HuH-7.5 (cell line): ENCODE measurements at places on chromosomes 1 and 21.

- DNase-seq = no peak
Observed at GRCh38 chr1:17121881-17122280, 2.6 kb upstream of the PADI2 start.

- DNase-seq = no peak
Observed at GRCh38 chr1:243316366-243316989, 60.6 kb downstream of the SDCCAG8 start.

- DNase-seq = no peak
Observed at GRCh38 chr1:70546726-70547125, 135.7 kb downstream of the CTH start.

DNA sequence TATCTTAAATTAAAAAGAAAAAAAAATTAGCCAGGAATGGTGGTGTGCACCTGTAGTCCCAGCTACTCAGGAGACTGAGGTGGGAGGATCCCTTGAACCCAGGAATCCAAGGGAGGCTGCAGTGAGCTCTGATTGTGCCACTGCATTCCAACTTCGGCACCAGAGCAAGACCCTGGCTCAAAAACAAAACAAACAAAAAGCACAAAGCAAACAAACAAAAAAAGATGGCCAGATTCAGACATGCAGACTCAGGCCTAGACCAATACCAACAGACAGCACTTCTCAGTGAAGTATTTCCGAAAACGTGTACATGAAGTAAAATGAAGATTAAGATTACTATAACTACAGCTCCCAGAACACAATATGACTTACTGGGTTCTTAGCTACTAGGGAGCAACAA lies 10.6 kb downstream of the SLC35D1 start:
- DNase-seq = no peak

GRCh38 chr1:47554901-47555300 lies 117.1 kb downstream of the FOXD2 start:
- DNase-seq = no peak

GRCh38 chr21:23968722-23969647 lies 1638.3 kb downstream of the MRPL39 start:
- DNase-seq = no peak
